Thoracic aorta (tissue), 2 donors: ENCODE measurements at places on chromosomes 13 and 19.

DNA sequence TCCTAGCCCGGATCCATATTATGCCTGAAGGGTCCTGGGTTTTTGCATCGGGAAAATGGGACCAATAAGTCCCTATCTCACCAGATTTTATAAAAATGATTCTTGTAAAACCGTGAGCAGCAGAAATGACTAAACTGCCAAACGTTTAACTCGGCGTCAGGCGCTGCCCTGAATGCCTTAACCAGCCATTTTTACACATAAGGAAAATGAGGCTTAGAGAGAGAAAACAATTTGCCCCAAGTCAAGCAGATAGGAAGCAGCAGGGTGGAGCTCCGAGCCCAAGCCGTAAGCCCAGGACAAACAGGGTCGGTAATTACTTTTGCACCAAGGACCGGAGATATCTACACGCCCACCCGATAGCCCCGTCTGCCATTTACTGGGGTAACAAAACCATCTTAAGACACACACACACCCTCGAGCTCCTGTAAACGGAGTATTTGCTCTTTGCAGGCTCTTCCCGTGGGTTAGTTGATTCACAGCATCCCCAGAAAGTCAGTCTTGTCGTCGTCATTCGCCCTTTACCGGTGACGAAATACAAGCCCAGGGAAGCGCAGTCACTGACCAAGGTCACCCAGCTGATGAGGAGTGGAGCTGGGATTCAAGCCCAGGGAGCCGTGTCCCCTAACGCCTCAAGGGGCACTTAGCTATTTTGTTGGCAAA is 16.0 kb upstream of the MRI1 start:
- peaks cover 11% of the 10 kb centered on the region for H3K36me3 ChIP-seq
- DNase-seq = no peak
- peaks cover 5% of the 10 kb centered on the region for H3K4me1 ChIP-seq
- H3K4me3 ChIP-seq = peak overlapping the region; percentile 90

DNA sequence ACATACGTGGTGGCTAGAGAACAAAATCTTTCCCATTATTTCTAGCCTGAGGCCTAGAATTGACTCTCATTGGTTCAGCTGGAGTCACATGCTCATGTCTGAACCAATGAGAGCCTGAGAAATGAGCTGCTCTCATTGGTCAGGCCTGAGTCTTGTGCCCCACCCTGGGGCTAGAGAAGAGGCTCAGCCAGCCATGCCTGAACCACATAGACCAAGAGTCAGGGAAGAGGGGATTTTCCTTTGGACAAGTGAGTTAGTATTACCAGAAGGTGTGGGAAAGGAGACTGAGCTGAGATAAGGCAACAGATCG is 6.9 kb downstream of the FXYD5 start:
- DNase-seq = no peak
- peaks cover 17% of the 10 kb centered on the region for H3K36me3 ChIP-seq
- H3K27ac ChIP-seq = no peak overlapping the region
- H3K4me1 ChIP-seq = no peaks in the 10 kb centered on the region
- no peak overlapping the region for H3K4me3 ChIP-seq

GRCh38 chr13:20195801-20196200 is 3.1 kb upstream of the GJB2 start:
- no peak overlapping the region for H3K27ac ChIP-seq
- peaks cover 32% of the 10 kb centered on the region for H3K4me1 ChIP-seq
- H3K27me3 ChIP-seq = peaks cover 17% of the 10 kb centered on the region
- no peak for DNase-seq
- H3K36me3 ChIP-seq = no peaks in the 10 kb centered on the region

DNA sequence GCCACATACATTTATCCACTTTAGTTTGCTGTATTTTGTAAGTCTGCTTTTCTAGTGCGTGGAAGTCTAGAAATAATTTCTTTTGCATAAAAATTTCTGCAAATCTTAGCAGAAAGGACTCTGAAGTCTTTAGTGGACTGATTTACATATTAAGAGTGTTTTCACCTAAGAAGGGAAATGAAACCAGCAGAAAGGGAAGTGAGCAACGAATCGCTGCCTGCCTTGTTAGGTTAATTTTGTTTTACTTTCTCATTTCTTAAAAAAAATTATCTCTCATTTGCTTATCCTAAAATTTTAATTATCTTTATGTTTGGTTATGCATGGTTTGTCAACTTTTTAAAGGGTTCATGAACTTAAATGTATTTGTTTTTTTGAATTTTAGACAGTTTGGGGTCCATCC is 767 bp upstream of the GPR18 start:
- H3K36me3 ChIP-seq = no peaks in the 10 kb centered on the region
- peaks cover 4% of the 10 kb centered on the region for H3K4me1 ChIP-seq
- DNase-seq = no peak
- no peak overlapping the region for H3K27ac ChIP-seq
- H3K27me3 ChIP-seq = no peaks in the 10 kb centered on the region

DNA sequence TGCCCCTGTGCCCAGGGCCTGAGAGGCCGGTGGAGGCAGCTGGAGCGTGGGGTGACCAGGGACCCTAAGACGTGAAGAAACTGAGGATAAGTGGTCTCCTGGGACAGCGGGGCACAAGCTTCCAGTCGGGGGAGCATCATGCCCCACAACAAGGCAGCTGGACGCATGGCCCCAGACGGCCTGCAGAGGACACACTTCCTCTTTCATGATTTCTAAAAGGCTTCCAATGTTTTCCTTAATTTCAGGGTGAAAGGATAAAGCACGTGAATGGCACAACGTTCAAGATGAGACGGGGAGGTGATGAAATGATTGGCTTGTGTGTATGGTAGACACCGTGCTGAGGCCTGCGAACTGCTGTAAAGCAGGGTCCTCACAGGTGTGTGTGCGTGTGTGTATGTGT is 20.2 kb upstream of the MYDGF start:
- peaks cover 67% of the 10 kb centered on the region for H3K36me3 ChIP-seq
- H3K4me1 ChIP-seq = no peaks in the 10 kb centered on the region
- H3K4me3 ChIP-seq = no peak overlapping the region
- no peaks in the 10 kb centered on the region for H3K27me3 ChIP-seq
